ENCODE measurements at places on chromosomes 3 and 15. TPM values are rescaled to one million over a fixed set of nuclear protein-coding genes. Genes with fewer than 3 reads are reported as not detected.

DNA sequence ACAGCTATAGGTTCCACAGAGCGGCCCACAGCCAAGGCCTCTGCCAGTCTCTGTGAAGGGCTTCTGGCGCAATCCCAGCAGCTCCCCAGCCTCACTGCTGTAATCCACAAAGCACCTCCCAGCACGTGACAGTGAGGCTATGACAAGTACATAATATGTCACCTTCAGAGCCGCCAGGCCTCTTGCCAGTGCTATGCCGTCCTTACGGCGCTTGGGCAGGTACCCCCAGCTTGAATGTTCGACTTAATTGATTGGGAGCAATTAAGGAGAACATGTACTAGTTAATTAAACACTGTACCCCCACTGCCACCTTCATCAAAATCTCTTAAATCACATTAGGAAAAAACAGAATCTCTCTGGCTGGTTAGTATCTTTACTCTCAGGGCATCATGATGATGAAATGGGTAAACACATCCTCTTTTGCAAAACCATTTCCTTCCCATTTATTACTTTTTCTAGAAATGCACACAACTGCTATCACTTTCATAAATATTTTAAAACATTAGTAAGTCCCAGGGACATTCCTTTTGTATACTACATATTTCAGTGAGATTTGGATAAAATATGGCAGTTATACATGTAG is 169.9 kb downstream of the XXYLT1 start:
- no peak for DNase-seq

DNA sequence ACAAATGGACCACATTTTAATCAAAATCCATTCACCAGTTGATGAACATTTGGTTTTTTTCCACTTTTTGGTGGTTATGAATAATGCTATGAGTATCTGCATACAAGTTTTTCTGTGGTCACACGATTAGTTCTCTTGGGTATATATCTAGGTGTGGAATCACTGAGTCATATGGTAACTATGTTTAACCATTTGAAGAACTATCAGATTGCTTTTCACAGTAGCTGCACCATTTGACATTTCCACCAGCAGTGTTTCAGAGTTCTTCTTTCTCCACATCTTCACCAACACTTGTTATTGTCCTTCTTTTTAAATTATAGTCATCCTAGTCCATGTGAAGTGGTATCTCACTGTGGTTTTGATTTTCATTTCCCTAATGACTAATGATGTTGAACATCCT is 33.3 kb upstream of the ATG7 start:
- DNase-seq = no peak

DNA sequence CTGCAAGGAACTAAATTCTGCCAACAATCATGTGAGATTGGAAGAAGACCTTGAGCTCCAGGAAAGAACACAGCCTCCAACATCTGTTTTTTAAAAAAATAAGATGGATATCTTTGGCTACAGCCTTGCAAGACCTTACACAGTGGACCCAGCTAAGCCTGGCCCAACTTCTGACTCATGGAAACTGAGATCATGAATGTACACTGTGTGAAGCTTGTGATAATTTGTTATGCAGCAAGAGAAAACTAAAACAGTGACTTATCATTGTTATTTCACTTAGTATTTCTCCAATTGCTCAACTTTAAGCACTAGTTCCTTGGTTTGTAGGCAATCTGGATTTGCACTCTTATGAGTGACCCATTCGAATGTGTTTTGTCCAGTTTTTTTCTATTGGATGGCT is 29.3 kb downstream of the SHQ1 start:
- DNase-seq = no peak

DNA sequence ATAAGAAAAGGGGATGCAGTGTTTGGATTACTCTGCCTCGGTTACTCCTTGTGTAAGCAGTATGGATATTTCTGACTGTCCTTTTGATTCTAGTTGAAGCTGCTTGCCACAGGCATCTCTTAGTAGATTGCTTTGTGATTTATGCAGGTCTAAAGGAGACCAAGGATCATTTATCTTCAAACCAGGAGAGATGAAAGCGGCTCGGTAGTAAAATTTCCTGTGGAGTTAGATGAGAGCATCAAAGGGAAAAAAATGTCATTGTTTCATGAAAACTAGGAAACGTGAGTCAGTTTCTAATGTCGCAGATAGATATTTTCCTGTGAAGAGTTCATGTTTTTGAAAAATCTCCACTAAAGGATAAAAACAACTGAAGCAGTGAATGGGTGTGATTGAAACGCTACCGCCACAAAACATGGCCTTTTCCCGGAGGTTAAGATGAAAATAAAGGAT is 254.0 kb upstream of the TBL1XR1 start:
- no peak for DNase-seq

SLC9C1 gene
- total RNA-seq = not detected

Measured in osteocyte (in vitro differentiated cells).